ENCODE measurements at places on chromosomes 7 and 10.

DNA sequence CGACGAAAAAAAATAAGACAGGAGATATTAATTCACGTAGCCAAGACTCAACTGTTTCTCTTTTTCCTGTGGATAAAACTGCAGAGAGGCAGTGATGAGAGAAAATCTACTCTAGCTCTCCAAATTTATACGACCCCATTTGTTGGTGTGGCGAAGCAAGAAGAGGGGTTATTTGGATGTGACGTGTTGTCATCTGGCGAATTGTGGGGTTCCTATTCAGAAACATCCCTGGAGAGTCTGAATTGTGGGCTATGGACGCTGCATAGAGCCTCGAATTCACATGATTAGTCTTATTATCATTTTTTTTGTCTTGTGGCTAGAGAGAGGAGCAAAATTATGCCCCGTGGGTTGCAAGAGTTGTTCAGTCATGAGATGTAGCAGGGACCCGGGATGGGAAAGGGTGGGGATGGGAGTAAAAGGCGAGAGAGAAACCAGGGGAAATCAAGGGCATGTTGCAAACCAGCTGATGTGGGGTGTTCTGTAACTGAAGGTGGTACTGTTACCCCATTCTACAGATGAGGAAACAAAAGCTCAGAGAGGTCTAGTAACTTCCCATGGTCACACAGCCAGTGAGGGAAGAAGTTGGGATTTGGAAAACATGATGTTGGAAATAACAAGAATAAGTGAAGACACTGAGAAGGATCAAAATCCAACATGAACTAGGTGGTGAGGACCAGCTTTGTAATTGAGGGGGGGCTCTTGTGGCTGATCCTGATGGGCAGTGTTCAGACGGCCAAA is 69.2 kb upstream of the SFMBT2 start:
- no peak for DNase-seq

GRCh38 chr7:51577390-51577789 is 260.8 kb upstream of the COBL start:
- DNase-seq, result no peak

DNA sequence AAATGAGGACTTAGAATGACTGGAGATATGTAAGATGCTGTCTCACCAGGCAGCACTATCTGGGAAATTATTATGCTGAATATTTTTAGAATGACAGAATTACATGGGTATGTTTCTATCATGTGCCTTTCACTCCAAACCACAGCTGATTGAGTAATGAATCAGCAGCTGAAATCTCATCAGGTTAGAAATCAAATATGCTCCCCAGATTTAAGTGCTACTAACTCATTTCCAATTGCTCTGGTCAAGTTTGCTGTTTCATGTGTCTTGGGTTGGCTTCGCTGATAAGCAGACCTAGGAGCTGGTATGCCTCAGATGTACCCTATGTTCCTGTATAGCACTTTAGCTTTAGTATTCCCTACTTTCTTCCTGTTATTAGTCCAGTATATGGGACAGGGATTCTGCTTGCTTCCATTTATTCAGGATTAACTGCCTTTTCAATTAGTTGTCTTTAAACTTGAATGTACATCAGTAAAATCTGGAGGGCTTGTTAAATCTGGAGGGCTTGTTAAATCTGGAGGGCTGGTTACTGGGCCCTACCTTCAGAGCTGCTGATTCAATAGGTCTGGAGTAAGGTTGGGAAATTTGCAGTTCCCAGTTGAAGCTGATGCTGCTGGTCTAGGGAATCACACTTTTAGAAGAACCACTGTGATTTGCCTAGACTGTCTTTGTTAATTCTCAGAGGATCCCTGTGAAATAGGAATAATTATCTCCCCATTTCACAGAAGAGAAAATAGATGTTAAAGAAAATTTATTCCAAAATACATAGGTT is 172.9 kb downstream of the DKK1 start:
- DNase-seq, result no peak

- no peak for DNase-seq
These were observed 80.4 kb downstream of the TCF7L2 start for GRCh38 chr10:113030453-113030852.

DNA sequence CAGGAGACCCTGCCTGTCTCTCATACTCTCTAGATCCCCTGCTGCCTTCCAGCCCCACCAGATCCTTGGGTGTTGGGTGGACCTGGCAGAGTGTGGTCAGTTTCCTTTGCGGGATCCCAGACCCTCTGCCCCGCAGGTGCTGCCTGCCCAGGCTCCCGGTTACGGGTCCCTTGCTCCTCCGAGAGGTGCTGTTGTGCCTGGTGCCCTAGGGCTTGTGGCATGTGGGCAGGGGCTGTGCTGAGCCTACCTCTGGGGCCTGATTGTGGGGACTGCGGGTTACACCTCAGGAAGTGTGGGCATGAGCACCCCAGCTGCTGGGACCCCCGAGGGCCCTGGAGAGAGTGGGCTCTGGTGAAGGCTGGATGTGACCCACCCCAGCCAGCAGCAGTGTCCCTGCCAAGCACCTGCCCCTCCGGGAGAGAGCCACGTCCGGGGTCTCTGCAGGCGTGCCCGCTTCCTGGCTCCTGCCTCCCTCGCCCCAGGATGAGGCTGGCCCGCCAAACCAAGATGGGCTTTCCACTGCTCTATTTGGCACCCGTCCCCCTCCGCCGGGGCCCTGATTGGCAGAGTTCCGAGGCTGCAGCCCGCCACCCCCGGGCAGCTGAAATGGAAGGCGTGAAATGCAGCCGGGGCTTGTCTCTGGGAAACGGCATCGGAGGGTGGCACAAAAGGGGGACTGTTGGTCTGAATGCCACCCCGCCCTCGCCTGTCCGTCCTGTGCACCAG is 17.0 kb downstream of the CLIP2 start:
- no peak for DNase-seq

GRCh38 chr7:141654551-141654950 is 47.4 kb downstream of the DENND11 start:
- DNase-seq, result peak; percentile 77

DNA sequence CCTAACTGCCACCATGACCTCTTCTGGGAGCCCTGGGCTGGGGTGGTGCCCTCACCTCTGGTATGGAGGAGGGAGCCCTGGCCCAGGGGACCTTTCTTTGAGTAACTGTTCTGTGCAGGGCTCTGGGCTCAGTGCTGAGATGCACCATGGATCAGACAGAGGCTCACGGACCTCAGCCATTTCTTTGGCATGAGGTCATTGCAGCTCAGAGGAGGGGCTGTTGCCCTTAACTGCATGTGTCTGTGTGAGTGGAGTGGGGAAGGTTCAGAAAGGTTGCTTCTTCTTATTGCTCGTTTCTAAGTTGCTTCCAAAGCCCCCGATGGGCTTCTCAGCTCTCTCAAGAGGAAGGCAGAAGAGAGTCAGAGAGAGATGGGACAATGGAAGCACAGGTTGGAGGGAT is 233.9 kb downstream of the RPS24 start:
- DNase-seq, result no peak

- DNase-seq, result peak; percentile 36
These were observed 48.1 kb downstream of the PDLIM1 start for GRCh38 chr10:95242581-95243317.

DNA sequence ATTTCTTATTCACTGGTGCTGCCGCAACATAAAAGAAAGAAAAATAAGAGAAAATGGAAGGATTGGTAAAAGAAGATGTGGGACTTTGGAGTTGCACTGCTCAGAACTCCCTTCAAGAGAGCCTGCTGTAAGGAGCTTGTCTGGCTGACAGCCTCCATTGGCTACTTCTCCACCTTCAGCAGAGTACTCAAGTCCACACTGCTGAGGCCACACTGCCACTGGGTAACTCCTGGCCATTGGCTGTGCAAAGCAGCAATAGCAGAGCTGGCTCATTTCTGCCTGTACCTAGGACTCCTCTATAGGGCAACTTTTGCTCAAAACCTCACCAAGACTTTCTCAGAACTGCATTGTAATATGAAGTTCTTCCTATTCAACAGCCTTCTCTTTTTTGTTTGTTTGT is 38.7 kb upstream of the PCLO start:
- DNase-seq, result no peak

DNA sequence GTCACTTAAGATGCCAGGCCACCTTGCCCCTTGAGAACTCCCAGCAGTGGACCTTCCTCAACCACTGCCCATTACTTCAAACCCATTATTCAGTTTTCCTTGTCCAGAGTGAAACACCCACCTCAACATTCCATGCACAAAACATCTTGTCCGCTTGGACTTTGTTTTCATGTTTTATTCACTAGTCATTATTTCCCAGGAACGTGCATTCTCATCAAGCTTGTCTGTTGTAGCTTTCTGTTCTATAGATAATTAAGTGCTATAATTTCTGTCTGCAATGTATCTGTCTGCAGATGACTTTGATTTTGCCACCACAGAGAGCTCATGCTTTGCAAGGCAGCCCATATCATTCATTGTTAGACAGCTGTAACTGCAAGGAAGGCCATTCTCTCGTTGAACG is 117.4 kb downstream of the RAB18 start:
- no peak for DNase-seq

- DNase-seq, result no peak
These were observed 43.3 kb downstream of the HSPA12A start for GRCh38 chr10:116699049-116699448.

DNA sequence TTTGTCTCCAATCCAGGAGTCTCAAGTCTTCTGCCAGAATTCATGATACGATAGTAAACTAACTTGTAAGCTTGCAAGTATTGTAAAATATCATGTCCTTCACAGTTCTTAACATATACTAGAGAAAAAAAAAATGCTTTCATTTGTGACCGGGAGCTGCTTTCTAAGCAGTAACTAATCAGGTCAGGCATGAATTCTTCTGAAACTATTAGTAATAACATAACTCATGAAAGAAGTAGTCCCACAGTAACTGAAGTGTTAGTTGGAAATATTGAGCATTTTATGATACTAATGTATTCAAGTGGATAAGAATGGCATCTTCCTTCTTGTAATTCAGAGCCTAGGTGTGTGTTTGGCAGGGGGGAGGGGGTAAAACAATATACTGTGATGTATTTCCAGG is 665.6 kb downstream of the DNAJB9 start:
- DNase-seq, result no peak

GRCh38 chr10:129462257-129462795 is 4.7 kb upstream of the MGMT start:
- no peak for DNase-seq

- peak; percentile 47 for DNase-seq
These were observed 68.0 kb downstream of the TRIL start for GRCh38 chr7:28890137-28890536.

DNA sequence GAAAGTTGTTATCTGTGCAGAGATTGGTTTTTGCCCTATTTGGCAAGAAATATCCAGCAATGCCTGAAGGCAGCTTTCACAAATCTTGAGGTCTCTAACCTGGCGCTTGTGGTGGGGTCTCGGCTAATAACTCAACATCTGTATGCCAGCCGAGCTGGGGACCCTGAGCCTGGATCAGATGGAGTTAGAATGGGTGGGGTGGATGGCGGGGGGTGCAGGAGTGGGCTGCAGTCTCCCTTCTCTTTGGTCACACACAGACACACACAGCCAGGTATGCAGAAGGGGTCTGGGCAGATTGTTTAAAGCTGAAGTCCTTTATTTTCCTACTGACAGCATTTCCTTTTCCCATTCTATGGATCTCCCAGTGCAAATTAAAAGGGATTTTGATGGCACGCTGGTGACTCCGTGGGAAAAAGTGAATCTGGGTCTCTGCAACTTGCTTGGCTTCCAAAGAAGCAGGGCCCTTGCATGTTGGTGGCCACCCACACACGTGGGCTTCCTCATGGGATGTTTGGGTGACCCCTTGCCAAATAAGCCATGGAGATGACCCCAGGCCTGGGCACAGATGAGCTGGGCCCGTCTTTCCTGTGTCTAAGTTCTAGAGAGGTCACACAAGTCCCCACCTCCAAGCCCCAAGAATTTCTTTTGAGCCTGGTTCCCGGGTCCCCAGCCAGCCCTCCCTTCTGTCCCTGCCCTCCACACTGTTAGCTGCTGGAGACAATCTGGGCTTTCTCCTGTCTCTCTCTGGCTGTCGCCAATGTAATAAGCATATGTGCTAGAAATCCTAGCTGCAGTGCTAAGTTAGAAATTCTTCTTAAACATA is 39.9 kb upstream of the EMX2 start:
- no peak for DNase-seq

DNA sequence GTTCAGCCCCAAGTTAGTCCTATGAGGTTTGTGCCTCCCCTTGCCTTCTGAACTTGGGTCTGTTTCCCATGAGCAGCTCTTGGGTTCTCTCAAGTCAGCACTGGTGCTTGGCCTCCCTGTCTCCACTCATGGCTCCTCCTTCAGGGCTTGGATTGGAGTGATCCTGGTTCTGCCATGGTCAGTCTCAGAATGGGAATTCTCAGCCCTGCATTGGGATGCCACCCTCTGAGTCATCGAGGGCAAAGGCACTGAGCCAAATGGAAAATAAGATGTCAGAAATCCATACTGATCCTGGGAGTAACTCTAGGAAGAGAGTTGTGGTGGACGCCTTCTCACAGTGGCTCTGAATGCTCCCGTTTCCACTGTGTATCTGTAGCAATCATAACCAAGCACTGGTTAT is 233.4 kb upstream of the HABP2 start:
- DNase-seq, result no peak

- no peak for DNase-seq
These were observed 84.6 kb downstream of the AKAP9 start for GRCh38 chr7:92025260-92025659.

DNA sequence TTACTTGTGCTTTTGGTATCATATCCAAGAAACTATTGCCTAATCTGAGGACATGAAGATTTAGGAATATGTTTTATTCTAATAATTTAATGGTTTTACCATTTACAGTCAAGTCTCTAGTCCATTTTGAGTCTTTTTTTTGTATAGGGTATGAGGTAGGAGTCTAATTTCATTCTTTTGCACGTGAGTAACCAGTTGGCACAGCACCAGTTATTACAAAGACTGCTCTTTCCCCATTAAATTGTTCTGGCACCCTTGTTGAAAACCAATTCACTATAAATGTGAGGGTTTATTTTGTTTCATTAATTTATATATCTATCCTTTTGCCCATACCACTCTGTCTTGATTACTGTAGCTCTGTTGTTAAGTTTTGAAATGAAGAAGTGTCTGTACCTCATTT is 381.6 kb downstream of the SUGCT start:
- DNase-seq, result no peak

DNA sequence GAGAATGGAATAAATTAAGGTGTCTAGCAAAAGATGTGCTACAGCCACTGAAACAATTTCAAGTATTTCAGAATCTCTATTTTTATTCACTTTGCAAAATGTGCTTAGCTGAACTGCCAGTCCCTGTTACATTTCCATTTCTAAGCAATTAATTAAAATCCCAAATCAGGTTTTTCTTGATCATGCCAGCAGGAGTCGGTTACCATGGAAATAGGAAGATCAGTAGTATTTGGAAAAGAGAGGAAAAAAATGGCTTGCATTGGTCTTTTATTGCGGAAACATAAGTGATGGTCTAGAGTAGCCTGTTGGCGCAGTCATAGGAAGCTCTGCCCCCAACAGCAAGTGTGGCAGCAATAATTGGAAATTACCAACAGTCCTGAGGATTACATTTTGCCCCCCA is 867.1 kb downstream of the GATA3 start:
- DNase-seq, result no peak
